Activated T-helper 2 cell treated with anti-CD3 and anti-CD28 coated beads, Interferon-gamma antibody, Interleukin-2, Interleukin-4, amounts not matched to agents 10 μg/mL and 5 μg/mL and 100 μg/mL, durations not matched to agents 14 hours and 24 hours and 36 hours (primary cell): ENCODE measurements at places on chromosomes 1 and 21. TPM values are rescaled to one million over a fixed set of nuclear protein-coding genes. Genes with fewer than 3 reads are reported as not detected.
A peak's percentile ranks its signal among the peaks of the same experiment; 100 is the strongest.

The REN gene
- total RNA-seq, result not detected in 2 replicates

DNA sequence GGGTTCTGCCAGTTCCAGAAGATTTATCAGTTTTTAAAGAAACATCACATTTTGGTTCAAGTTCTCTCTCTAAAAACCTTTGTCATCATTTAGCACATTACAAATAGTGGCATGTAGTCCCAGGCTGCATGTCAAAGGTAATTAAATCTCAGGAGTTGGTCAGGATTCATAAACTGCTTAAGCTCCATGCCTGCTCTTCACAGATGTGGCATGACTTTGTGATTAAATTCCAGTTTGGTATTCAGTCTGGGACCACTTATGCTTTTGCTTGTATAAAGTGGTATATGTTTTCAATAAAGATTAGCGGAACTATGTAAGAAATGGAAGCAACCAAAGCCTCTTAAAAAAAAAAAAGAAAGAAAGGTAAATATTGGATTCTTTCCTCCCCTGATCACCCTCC is 408.0 kb downstream of the DISC1 start:
- DNase-seq, result no peak

GRCh38 chr1:177960939-177961622 is 8.8 kb downstream of the SEC16B start:
- DNase-seq, result no peak

GRCh38 chr1:112803906-112804762 is 89.0 kb upstream of the PPM1J start:
- peak; percentile 42 for DNase-seq

DNA sequence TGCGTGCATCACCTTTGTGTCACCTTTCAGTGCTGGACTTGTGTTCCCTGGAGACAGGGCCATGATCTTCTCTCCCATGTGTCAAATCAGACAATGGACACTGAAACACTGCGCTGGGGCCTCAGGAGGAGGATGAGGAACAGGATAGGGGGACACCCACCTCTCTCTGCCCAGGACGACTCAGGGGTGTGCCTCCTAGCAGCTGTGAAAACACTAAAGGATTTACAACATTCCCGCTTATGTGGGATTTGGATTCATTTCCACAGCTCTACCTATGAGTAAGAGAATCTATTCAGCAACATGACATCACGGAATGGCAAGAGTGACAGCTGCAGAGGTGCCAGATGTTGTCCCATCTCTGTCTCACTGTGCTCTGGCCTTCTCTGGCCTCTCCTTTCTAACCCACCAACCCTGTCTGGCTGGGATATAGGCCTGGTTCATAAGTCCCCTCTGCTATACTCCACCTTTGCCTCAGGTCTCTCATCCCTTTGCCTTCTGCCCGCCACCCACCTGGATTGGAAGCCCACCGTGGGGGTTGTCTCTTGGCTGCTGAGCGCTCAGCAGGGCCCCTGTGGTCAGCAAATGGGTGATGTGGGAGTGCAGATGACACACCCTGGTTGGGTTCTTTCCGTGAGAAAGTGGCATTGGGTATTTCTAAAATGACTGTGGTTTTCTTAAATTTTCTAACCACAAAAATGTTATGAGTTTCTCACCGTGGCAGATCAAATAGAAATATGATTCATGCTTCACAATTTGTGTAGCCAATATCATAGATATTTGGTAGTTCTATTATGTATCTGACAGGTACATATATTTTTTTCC is 47.1 kb upstream of the TLR5 start:
- peak; percentile 45 for DNase-seq

DNA sequence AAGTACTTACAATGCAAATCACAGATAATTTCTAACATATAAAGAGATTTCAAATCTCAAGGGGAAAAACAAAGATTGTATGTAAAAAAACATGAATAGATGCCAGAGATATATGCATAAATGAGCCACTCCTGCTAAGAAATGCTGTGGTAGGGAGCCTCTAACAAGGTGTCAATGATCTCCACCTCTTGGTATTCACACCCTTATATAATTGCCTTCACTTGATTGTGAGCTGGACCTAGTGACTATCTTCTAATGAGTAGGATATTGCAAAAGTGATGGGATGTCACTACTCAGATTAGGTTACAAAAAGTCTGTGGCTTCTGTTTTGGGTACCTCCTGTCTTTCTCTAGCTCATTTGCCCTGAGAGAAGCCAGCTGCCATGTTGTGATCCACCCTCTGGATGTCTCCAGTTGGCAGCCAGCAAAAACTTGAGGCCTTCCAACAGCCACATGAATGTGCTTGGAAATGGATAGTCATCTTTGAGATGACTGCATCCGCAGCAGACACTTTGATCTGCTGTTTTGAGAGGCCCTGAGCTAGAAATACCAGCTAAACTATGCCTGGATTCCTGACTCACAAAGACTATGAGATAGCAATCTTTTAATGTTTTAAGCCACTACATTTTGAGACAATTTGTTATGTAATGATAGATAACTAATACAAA is 196.1 kb upstream of the FGGY start:
- no peak for DNase-seq

- DNase-seq, result no peak
These were observed 45.5 kb upstream of the PLXNA2 start for GRCh38 chr1:208289716-208290115.

- no peak for DNase-seq
These were observed 7.6 kb upstream of the GBP4 start for GRCh38 chr1:89206373-89206772.
